ENCODE measurements at places on chromosomes 4 and X.

DNA sequence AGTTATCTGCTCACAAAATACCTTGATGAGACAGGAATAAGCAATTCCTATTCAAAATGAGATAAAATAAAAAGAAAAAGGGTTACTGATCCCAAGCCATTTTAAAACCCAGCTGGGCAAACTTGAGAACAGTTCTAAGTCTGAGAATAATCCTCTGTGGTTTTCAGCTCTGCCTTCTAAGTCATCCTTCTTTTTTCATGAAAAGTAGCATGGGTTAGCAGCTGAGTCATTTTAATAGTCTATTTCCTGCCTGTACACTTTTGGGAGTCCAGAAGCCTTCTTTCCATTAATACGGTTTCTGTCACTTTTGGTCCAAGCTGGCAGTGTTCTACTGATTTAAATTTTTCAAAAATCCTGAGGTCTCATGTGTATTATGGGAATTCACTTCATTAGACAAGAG is 374.3 kb downstream of the IQCM start:
- DNase-seq = no peak

GRCh38 chrX:378443-378842 is 8.3 kb downstream of the PPP2R3B start:
- DNase-seq = peak; percentile 39

- DNase-seq = no peak
These were observed 87.3 kb upstream of the ZNF81 start for GRCh38 chrX:47749185-47749967.

DNA sequence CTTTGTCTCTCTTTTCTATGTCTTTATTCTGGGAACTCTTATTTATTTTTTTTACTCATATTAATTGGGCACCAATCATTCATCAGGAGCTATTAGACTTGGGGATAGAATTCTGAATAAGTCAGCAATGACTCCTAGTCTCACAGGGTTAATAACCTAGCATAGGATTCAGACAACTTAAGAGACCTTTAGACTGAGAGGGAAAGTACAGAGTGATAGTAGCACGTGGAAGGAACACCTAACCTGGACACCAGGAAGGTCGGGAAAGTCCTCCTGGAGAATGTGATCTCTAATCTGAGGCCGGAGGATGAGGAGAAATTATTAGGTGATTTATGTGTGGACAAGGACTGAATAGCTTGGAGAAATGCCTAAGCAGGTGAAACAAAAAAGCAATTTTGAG is 3.9 kb upstream of the SYNPO2 start:
- no peak for DNase-seq

DNA sequence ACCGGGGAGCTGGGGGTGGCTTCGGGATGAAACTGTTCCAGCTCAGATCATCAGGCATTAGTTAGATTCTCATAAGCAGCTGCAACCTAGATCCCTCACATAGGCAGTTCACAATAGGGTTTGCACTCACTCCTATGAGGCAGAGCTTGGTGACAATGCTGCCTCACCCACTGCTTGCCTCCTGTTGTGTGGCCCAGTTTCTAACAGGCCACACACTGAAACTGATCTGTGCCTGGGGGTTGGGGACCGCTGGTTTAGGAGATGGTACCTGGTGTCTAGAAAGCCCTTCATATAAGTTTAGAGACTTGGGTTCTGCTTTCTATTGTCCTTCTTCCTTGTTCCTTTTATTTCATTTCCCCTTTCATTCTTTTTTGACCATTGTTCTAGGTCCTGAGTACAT is 234.2 kb downstream of the FRAS1 start:
- no peak for DNase-seq

DNA sequence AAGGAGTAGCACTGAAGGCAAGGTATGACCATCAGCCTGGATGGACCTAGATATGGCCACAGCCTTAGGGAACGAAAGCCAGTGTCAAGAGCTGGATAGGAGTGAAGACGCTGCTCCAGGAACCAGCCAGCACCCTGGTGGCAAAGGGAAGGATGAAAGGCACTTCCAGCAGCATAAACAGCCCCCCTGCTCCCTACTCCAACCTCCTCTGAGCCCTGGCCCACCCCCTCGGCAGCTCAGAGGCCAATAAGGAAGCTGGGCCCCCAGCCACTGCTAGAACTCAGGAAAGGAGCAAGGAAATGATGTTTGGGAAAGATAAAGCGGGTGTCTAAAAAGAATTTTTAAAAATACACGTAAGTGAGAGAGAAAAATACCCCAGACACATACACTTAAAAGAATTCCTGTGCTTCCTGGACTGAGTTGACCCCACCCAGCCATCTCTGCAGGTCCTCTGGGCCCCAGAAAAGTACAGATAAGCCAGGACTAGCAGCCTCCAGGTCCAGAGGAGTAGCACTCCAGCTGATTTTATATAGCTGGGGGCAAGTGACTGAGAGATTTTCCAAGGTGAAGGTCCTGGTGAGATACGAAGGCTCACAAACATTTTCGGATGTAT is 170.4 kb downstream of the SHROOM4 start:
- DNase-seq = no peak

GRCh38 chr4:181849472-181849871 is 393.7 kb upstream of the TENM3 start:
- DNase-seq = no peak

- DNase-seq = no peak
These were observed 57.3 kb upstream of the AP1S2 start for GRCh38 chrX:15911734-15912550.

GRCh38 chr4:77699731-77700210 is 94.2 kb downstream of the CXCL13 start:
- DNase-seq = no peak

DNA sequence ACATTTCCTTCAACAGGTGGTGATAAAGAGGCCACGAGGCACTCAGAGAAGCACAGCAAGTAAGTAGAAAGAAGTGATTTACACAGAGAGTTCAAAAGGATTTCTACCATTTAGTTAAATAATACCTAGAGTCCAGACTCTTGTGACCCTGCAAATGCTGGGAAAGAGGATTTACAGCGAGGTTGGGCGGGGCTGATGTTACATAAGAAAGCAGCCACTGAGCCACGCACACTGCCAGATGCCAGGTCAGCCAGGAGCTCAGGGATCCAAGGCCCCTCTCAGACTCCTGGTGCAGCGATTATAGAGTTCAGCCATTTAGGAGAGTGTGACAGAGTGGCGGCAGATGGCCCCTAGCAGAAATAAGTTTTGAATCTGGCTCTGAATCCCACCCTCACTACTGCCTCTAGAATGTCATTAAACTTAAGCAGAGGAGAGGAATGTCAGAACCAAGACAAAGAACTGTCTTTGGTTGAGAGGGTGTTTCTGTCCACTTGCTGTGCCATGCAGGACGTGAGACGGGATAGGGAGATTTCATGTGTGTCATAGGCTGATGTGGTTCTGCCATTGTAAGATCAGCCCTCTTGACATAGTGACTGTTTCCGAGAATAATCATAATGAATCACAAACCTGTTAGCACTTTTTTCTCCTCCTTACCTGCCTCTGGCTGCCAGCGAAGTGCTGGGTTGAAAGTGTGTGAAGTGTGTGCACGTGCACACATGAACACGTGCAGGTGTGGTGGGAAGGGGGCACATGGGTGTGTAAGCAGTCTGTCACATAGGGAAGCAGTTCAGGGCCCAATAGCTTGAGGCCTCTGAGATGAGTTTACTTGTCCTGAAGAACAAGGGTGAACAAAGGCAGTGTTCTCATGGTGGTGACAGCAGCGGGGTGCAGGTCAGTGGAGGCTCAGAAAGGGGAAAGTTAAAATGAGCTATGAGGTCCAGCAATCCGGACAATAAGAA is 50.1 kb downstream of the MFAP3L start:
- DNase-seq = no peak

DNA sequence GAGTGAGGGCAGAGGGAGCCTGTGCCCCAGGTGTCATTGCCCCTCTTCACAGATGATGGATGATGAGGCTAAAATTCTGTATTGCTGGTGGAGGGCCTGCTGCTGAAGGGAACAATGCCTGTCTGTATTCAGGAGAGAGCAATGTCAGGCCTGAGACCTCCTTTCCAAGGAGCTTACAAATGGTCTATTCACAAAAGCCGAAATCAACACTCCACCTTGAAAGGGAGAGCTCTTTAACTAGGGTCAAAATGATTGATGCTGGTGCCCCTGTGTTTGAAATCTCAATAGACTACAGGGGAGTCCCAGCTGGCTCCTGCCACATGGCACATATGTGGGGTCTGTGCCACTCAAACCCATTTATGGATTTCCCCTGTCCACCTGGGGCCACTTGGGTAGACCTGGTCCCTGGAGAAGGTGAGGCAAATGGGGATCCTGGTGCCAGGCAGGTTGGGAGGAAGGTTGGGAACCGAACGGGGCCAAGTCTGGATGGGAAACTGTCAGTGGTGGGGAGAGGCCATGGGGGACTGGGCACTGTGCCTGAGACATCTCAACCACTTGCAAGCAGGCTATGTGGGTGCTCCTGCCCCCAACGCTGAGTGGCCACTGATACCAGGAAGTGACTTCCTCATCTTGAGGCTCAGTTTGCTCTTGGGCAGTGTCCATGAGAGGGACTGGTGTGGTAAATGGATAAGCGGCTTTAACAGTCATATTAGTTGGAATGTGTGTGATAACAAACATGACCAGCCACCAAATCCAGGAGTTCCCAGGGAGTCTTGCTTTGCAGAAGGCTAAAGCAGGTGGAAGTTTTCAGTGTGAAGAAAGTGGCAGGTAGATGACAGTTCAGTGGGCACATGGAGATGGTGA is 223.8 kb upstream of the PSAPL1 start:
- DNase-seq = no peak

- DNase-seq = no peak
These were observed 44.2 kb downstream of the DLG3 start for GRCh38 chrX:70488856-70489255.

DNA sequence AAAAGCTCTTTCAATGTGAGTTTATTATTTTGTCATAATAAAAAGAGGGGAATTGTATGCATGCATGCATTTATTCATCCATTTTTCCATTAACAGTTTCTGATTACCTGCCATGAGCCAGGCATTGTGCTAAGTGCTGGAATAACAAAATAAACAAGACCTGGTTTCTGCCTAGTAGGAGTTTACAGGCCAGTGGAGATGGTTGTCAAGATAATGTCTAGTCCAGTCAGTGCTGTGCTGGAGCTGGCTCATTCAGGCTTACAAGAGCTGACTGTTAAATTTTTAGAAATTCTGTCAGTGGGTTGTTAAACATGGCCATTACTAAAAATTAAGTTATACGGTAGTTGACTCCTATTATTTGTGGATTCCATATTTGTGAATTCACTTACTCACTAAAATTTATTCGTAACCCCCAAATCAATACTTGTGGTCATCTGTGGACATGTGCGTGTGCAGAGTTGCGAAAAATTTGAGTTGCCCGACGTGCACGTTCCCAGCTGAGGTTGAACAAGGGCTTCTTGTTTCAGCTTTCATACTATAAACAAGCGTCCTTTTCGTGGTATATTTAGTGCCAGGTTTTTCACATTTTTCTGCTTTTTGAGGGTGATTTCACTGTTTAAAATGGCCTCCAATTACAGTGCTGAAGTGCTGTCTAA is 172.3 kb upstream of the RPS6KA3 start:
- DNase-seq = no peak

DNA sequence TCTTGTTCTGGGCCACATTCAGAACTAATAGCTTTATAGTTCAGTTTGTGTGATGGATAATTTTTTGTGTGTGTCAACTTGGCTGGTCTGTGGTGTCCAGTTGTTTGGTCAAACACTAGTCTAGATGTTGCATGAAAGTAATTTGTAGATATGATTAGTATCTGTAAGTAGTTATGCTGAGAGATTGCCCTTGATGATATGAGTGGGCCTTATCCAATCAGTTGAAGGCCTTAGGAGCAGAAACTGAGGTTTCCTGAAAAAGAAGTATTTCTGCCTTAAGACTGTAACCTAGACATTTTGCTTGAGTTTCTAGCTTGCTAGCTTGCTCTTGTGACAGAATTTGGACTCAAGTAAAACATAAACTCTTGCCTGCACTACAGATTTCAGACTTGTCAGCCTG is 30.4 kb downstream of the STIM2 start:
- DNase-seq = no peak

DNA sequence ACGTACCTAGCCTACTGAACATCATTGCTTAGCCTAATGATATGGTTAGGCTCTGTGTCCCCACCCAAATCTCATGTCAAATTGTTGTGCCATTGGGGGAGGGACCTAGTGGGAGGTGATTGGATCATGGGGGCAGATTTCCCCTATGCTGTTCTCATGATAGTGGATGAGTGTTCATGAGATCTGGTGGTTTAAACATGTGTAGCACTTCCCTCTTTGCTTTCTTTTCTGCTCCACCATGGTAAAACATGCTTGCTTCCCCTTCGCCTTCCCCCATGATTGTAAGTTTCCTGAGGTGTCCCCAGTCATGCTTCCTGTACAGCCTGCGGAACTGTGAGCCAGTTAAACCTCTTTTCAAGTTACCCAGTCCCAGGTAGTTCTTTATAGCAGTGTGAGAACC is 102.6 kb downstream of the RAPGEF2 start:
- DNase-seq = no peak

DNA sequence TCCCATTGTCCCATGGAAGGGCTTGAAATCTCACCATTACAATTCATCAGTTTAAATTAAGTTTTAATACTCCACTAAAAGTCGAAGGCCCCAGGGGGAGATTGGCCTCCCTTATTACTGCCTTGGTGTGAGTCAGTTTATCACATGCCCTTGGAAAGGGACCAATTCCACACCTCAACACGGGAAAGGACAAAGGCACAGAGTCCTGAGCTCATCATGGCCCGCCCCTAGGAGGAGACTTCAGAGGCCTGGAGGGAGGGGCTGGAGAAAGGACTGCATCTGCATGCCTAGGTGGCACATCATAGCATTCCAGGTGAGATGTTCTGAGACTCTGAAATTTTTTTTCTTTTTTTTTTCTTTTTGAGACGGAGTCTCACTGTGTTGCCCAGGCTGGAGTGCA is 2.8 kb upstream of the SEL1L3 start:
- no peak for DNase-seq

DNA sequence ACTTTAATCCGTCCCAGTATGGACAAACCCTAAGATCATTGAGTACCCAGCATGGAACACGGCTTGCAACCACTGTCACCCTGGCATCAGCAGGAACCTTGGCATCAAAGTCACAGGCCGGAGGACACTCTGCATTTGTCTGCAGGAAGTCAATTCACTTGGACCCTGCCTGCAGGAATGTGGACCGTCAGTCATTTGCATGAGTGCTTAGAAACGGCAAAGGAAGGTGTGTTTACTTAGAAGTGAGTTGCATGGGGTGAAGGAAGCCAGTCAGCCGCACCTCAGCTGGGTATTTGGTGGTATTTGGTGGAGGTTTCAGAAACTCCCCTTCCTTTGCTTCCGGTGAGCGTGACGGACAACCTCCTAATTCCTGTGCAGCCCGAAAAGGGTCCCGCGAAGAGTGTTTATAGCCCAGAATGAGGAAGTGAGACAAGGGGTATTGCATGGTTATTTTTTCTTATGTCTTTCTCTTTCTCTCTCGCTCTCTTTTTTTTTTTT is 15.5 kb downstream of the P2RY8 start:
- DNase-seq = peak; percentile 85

- DNase-seq = no peak
These were observed 557.2 kb upstream of the BOD1L1 start for GRCh38 chr4:14184767-14185166.

DNA sequence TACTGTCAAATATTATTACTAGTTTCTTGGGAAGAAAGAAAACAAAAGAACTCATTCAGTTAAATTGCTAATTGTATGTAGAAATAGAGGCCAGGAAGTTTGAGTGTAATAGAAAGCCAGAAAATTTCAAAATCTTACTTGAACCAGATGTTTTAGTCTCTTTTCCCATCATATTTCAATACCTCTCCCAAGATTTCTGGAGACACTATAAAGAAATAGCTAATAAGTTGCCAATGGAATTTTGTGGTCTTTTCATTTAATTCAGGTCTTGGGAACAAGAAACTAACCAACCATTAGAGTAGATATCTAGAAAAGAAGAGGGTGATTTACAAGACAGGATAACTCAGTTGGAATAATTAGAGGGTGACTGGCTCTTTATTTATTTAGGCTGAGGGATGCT is 112.2 kb downstream of the AGTR2 start:
- DNase-seq = no peak

All from activated CD4-positive, alpha-beta memory T cell treated with anti-CD3 and anti-CD28 coated beads for 36 hours (primary cell).